AG08395 (cell line): ENCODE measurements at places on chromosomes 4 and X.

GRCh38 chr4:176789955-176790354 lies 2.8 kb downstream of the VEGFC start:
- DNase-seq, result peak; percentile 77

DNA sequence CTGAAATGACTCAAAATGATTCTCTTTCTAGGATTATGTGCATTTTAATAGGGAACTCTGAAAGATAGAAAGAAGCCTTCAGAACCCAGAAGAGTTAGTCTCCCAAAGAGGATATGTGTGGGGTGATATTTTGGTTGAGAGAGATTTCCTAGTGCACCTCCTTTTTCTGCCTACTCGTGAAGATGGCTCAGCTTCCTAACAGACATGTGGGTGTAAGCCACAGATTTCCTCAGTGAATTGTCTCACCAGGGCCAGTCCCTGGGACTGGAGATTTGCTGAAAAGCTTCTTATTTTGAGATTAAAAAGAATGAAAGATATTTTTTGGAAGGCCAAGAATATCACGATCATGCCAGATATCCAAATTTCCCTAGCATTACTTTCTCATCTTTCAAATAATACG lies 42.8 kb downstream of the MAGEB17 start:
- DNase-seq, result no peak

DNA sequence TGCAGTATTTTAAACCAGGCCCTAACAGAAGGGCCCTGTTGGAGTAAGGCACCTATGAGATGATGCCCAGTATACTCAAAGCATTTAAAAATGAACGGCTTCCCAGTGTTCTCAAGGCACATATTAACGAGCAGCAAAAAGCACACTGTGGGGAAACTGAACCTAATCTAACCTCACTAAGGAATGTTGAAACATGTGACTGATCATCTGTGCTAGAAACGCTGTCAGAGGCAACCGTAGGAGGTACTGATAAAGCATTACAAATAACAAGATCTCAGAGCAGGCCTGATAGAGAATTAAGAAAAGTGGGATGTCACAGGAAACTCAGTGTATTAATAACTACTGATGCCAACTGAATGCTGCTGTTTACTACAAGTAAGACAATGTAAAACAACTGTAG lies 24.0 kb downstream of the ASB9 start:
- DNase-seq, result no peak

DNA sequence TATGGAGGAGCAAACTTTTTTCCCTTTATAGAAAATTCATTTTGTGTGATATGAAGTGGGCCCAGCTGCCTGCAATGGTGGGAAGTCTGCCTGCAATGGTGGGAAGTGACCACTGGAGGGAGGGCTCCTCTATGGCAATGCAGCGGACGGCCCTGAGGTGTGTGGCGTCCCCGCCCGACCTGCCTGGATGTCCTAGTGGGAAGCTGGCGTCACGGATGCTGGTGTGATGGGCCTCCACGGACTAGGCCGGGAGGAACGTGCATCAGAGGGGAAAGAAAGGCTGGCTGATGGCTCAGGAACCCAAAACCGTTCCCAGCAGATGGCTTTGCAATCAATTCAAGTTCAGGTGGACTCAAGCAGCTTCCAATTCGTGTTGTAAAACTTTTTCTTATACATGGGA lies 177.9 kb downstream of the AFAP1 start:
- peak; percentile 85 for DNase-seq

GRCh38 chrX:7262551-7262950 lies 114.6 kb upstream of the PUDP start:
- DNase-seq, result no peak

- DNase-seq, result no peak
Measured at GRCh38 chrX:71239781-71240180, 14.2 kb downstream of the ZMYM3 start.

GRCh38 chr4:140739971-140740370 lies 16.2 kb downstream of the TBC1D9 start:
- no peak for DNase-seq

DNA sequence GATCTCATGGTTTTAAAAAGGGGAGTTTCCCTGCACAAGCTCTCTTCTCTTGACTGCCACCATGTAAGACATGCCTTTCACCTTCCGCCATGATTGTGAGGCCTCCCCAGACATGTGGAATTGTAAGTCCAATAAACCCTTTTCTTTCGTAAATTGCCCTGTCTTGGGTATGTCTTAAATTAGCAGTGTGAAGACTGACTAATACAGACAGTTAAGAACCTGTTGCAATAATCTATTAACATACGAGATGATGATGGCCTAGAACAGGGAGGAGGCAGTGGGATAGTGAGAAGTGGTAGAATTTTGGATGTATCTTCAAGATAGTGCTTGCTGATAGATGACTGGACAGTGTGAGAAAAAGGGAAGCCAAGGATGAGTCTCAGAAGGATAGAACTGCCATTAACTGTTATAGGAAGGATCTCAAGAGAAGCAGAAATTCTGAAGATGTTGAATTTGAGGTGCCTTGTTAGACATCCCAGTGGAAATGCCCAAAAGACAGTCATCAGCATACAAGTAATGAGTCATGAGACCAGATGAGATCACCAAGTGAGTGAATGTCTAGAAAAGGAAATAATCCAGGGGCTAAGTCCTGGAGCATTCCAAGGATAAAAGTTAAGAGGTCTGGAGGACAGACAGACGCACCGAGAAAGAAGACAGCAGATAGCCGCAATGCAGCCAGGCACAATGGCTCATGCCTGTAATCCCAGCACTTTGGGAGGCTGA lies 38.8 kb upstream of the UGDH start:
- DNase-seq, result peak; percentile 86

GRCh38 chr4:176920694-176921093 lies 128.0 kb upstream of the VEGFC start:
- DNase-seq, result peak; percentile 27

DNA sequence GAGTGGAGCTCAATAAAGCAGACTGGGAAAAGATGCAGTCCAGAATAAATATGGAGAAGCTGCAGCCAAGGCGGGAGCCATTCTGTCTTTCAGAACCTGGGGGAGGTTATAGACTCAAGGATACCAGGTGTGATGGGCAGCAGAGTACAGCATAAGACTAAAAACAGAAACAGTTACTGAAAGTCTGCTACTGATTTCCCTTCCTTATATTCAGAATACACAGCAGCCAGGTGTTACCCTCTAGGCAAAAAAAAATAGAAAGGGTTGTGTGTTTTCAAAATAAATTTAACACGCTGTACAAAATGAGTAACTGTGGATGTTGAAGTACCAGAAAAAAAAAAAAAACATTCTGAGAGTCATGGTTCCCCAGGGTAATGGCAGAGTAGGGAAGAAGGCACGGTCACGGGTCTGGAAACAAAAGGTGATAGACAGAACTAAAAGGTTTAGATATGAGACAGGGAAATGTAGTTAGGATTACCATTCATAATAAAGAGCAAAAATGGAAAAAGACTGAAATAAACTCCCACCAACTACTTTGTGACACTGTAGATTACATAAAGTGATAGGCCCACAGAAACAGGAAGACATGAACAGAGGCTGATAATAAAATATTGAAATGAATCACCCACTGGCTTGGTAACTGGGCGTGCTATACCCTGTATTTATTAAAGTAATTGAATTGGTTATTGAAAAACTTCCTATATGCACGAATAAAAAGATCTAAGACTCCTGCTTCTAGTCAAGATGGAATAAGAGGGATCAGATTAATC lies 10.8 kb upstream of the HHIP start:
- DNase-seq, result no peak

- DNase-seq, result no peak
Measured at GRCh38 chrX:124719060-124719459, 372.7 kb downstream of the SH2D1A start.

GRCh38 chr4:138437263-138437851 lies 195.2 kb upstream of the SLC7A11 start:
- DNase-seq, result no peak

DNA sequence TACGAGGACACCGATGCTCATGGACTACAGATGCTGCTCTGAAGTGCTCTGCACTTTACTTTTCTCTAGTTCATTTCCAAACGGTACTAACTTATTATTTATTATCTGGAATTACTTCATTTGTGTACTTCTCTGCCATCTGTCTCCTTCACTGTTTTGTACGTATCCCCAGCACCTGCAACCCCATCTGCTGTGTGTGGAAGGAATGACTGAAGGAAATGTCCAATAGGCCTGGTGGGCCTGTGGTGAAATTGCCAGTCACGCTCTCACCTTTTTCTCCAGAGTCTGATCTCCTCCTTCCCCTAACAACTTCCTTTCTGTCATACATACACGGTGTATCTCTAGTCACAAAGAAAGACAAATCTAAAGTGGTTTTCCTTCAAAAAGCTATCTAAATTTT lies 12.9 kb downstream of the TMEM154 start:
- DNase-seq, result no peak

DNA sequence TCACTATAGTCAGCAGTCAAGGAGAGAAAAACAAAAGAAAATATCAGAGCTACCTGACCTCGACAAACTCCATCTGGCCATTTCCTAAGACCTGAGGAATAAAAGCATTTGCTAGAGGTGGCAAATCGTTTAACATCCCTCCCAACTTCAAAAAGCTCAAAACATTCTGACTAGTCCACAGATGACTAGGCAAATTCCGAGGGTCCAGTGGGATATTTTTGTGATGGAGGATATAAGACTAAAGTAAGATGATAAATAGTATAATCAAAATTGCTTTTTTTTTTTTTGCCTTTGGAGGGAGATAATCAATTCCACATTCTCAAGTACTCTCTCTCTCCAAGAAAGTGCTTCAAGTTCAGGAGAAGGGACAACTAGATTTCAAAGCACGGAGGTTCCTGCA lies 119.1 kb upstream of the ETNPPL start:
- DNase-seq, result no peak

- no peak for DNase-seq
Measured at GRCh38 chr4:128322311-128322710, 34.7 kb upstream of the PGRMC2 start.

- DNase-seq, result no peak
Measured at GRCh38 chr4:128787509-128788311, 21.8 kb upstream of the JADE1 start.

GRCh38 chrX:77433001-77433400 lies 14.2 kb upstream of the FGF16 start:
- no peak for DNase-seq

- no peak for DNase-seq
Measured at GRCh38 chr4:145898926-145899531, 39.6 kb downstream of the ZNF827 start.

- no peak for DNase-seq
Measured at GRCh38 chr4:77473509-77473908, 132.1 kb upstream of the CXCL13 start.

- no peak for DNase-seq
Measured at GRCh38 chr4:121773883-121774282, 8.9 kb upstream of the SMIM43 start.

GRCh38 chr4:30716158-30716557 lies 4.0 kb upstream of the PCDH7 start:
- DNase-seq, result peak; percentile 17

DNA sequence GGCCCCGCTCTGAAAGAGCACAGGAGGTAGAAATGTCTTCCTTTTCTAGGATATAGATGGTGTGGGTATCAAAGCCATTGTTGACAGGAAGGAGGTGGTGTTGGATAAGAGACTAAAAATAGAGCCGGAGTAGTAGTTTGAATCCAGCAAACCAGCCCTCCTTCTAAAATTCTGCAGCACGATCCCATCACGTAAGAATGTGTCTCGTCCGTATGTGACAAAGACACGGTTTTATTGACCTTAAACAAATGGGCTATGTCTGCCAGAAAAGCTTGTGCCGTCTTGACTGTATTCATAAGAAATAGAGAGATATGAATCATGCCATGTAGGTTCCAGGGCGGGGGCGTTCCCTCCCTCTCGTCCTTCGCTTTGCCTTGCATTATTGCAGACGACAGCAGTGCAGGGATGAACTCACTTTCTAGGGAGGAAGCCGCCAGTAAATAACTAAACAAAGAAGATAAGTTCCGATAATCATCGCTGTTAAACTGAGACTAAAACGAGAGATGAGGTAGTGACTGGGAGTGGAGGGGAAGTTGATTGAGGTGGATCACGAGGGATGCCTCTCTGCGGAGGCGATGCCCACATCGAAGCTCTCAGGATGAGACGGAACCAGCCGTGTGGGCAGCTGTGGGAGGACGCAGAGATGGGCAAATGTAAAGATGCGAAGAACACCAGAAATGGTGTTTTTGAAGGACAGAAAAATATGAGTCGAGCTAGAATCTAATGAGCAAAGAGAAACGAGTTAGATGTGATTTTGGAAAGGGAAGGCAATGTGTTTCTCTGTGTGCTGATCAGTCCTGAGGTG lies 3.4 kb downstream of the TENM3 start:
- DNase-seq, result no peak

DNA sequence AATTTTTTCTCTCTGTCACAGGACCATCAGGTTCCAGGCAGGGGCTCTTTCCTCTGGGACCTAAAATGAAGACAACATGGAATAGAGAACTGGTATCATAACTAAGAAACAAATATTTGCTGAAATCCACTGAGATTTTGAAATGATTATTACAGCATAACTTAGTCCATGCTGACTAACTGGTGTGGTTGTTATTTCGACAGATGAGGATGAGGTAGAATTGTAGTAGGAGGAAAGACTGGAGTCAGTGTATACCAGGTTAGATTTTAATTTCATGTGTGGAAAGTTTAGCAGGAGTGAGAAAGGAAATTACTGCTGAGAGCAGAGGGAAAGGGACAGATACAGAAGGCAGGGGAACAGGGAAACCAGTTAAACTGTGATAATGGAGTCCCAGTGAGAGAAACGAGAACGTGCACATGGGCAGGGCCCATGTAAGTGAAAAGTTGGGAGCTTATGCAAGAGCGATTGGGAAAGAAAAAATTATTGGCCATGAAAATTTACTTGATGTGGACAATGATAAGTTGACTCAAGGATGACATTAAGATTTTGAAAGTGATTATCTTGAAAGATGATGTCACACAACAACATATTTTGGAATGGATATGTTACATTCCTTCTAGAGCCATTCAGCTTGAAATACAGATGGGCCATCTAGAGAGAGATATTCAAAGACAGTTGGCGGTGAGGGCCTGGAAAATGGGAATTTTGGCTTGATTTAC lies 98.7 kb upstream of the DDIT4L start:
- DNase-seq, result peak; percentile 33

GRCh38 chr4:146485968-146486367 lies 35.8 kb downstream of the SLC10A7 start:
- DNase-seq, result no peak

GRCh38 chr4:39841894-39842293 lies 135.8 kb downstream of the PDS5A start:
- DNase-seq, result no peak

DNA sequence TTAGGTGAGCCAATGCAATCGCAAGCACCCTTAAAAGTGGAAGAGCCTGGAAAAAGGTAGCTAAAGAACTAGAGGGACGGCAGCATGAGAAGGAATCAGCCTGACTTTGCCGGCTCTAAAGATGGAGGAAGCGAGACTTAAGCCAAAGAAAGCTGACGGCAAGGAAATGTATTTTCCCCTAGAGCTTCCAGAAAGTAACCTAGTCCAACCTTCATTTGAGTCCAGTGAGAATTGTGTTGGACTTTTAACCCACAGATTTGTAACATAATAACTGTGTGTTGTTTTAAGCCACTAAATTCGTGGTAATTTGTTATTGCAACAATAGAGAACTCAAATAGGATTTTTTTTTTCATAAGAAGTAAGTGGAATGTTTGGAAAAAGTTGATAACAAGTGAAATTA lies 212.7 kb upstream of the C1QTNF7 start:
- no peak for DNase-seq
